ENCODE measurements at places on chromosomes 3 and 15.

- DNase-seq: no peak
These were observed 354.7 kb downstream of the FGF12 start for GRCh38 chr3:192372616-192373015.

GRCh38 chr3:14204515-14205284 lies 26.1 kb downstream of the LSM3 start:
- DNase-seq: no peak

DNA sequence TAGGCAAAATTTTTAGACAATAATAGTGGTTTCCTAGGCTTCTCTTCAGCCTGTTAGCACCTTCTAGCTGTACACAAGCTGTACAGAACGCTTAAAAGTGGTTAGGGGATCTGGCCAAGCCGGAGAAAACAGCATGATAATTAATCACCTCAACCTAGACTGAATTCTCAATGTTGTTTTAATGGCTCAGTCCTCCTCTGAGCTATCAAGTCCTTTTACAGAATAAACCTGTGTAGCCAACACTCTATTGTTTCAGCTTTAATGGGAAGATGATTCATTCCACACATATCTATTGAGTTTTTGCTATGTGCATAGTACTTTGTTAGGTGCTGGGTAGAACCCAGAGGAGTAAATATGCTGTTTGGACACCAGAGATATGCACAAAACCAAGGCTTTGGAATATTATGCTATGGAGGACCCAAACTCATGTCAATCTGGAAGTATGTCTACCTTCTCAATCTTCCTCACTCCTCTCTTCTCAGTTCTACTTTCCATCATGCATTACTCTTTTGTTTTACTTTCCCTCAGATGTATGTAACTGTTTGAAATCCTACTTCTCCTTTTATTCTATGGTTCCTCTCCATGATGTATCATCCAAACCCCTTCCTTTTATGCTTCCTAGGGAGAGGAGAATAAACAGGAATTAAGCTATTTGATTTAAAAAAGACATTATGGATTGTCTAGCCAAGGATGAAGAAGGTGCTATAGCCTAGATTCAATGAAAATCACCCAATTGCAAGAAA lies 27.6 kb upstream of the UBE2E2 start:
- no peak for DNase-seq

GRCh38 chr3:37183375-37183831 lies 9.0 kb upstream of the LRRFIP2 start:
- DNase-seq: no peak

DNA sequence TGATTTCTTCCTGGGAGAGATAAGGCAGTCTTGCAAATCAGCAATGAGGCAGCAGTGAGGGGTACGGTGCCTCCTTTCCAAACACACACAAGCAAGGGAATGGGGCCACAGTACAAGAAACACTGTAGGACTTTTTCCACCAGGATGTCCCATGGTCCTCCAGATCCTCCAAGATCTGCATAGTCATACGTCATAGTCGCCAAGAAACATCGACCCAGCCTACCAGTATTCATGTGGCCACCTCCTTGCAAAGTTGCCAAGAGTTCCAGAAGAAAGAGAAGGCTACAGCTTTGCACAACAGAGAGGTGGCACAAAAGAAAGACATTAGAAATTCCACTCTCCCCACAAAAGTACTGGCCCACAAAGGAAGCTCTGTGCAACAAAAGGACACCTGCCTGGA lies 257.9 kb downstream of the CTNNB1 start:
- no peak for DNase-seq

GRCh38 chr3:117200962-117201361 lies 491.4 kb downstream of the TUSC7 start:
- DNase-seq: no peak

GRCh38 chr3:157220883-157221282 lies 60.9 kb upstream of the CCNL1 start:
- DNase-seq: no peak

DNA sequence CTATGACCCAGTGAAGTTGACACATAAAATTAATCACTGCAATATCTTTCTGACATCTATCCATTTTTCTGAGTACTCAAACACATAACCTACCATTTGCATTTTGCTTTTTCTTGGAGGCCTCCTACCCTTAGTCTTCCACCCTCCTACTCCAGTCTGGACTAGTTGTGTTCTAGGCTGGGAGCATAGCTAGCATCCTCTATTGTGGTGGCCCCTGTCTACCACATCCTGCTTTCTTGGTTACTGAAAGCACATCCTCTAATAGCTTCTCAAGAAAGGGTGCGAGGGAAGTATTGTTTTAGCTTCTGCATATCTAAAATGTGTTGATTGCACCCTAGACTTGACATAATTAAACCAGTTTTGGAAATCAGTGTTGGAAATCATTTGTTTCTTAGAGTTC lies 176.5 kb downstream of the THSD4 start:
- no peak for DNase-seq

DNA sequence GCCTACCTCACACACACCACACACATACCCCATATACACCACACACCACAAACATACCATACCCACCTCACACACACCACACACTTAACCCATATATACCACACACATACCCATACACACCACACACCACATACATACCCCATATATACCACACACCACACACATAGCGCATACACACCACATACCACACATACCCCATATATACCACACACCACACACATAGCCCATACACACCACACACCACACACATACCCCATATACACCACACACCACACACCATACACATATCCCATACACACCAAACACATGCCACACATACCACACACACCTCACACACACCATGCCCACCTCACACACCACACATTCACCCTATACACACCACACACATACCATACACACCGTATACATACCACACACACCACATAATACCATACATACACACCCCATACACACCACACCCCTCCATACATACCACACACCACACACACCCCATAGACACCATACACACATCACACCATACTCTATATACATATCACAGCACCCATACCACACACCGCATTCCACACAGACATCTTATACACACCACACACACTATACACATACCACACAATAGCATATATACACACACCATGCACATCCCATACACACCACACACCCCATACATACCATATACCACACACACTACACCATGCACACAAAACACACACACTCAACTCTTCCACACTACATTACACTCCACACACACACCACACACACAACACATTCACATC lies 29.5 kb downstream of the APBA2 start:
- no peak for DNase-seq

Measured in activated effector memory CD4-positive, alpha-beta T cell treated with Interleukin-2 at 50 U/mL for 16 hours (primary cell).